ENCODE measurements at places on chromosomes 1 and 21.

GRCh38 chr1:147815503-147815902 is 55.1 kb upstream of the GJA5 start:
- no peak for DNase-seq

DNA sequence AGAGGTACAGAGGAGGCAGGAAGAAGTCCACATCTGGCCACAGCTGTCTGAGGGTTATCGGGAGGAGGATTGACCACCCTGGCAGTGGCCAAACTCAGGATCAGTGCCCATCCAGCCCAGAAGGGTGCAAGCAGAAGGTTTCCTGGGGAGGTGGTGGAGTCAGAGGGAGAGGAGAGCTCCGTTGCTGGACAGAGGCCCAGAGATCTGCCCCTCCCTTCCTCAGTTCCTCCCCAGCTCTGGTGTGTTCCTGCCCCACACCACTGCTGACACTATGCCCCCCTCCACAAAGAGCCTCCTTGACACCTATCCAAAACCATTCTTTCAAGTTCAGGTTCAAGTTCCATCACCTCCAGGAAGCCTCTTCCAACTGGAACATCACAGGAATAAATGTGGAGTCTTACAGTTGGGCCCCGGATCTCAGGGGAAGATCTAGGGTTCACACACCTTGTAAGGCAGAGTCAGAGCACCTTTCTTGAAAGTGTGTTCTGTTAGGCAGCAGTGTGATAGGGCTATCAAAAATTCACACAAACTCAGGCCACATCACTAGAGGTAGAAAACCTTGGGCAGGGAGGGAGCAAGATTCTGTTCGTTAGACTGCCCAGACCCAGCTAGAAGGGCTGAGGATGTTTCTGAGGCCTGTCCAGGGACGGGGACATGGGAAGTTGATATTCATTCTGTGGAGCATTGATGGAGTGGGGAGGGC is 7.4 kb downstream of the LDLRAD1 start:
- DNase-seq = no peak

DNA sequence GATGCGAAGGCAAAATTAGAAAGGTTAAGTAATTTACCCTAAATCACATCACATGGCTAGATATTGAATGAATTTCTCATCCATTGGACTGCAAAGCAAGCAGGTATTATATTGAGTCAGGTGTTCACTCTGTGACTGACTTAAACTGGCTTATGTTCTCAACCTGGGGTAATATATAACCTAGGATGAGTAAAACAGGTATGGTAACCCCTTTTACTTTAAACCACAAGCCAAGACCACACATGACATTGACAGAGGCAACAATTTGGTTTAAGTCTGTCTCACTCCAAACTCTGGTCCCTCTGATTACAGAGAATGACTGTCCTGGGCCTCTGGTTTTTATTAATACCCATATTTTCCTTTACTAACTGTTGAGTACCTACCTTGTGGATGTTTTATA is 33.3 kb downstream of the MAEL start:
- DNase-seq = no peak

GRCh38 chr1:61808968-61809367 is 66.7 kb downstream of the PATJ start:
- DNase-seq = no peak

GRCh38 chr1:98766255-98766654 is 104.7 kb downstream of the SNX7 start:
- DNase-seq = peak; percentile 11

GRCh38 chr1:204323887-204324286 is 35.8 kb downstream of the PLEKHA6 start:
- no peak for DNase-seq

DNA sequence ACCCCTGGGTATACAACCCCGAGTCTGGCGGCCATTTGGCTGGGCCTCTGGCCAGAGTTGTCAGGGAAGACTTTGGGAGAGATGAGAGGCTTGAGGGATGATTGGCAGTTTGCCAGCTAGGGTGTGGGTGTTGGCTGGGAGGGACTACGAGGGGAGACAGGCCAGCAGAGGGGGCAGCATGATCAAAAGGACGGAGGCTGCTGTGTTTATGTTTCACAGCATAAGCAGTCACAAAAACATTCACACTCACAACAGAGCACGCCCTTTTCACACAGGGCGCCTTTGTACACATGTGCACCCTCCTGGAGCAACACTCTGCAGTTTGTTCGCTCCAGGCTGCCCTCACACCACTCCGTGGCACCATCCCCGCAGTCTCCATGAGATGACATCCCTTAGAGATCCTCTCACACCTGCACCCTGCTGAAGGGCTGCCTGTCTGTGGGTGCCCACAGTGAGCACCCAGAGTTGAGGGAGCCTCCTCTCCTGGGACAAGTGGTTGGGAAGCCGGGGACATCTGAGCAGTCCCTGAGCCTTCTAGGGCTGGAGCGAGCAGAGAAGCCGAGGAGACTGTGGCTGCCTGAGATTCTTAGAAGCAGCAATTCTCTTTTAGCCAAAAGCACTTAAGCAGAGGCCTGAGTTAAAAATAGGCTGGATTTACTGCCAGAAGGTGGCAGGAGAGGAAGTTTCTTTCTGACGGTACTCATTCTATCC is 15.4 kb downstream of the EFNA3 start:
- DNase-seq = no peak

DNA sequence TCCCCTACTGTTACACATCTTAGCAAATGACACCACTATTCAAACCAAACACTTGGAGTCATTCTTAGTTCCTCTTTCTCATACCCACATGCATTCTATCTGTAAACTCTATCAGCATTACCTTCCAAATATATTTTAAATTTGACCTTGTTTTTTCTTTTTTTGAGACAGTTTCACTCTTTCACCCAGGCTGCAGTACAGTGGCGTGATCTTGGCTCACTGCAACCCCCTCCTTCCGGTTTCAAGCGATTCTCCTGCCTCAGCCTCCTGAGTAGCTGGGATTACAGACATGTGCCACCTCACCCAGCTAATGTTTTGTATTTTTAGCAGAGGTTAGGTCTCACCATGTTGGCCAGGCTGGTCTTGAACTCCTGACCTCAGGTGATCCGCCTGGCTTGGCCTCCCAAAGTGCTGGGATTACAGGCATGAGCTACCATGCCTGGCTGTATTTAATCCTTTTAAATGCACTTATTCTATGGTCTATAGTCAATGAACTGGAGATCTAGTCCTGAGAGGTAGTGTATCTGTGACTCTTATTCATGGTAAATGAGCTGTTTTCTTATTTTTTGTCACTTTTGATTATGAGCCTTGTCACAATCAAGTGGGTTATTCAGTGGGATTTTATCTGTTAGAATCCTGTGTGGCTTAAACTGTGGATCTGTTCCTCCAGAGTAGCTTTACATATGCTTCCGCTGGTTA is 73.1 kb downstream of the GATAD2B start:
- DNase-seq = peak; percentile 81

- DNase-seq = no peak
Measured at GRCh38 chr1:237012361-237012760, 8.1 kb upstream of the MT1HL1 start.

DNA sequence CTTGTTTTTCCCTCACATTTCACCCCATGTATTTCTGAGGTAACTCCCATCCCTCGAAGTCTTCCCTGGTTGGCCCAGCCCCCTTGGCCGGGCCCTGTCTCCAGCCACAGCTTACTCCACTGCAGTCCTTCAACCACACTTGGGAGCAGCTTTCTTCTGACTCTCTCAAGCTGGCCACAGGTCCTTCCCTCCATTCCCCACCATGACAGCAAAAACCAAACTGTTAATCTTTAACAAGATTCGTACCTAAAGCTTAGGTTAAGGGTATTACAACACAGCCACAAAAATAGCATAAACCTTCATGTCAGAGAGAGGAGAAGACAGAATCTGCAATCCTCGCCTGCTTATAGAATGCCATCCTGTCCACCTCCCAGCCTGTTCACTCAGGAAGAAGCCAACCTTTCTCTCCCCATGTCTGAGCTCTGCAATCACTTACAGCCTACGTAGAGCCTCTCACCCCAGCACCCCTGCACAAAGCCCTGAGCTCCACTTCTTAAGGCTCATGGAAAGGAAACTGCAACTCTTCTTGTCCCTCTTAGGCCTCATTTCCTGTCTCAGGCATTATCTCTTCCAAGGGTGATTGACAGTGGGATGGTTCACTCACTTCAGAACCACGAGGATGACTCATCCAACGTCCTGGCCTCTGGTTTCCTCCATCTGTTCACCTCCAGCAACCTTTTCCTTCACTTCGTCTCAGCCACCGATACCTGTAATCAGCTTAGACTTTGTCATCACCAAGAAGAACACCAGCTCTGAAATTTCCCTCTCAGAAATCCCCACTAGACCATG is 72.8 kb downstream of the CD2 start:
- no peak for DNase-seq

DNA sequence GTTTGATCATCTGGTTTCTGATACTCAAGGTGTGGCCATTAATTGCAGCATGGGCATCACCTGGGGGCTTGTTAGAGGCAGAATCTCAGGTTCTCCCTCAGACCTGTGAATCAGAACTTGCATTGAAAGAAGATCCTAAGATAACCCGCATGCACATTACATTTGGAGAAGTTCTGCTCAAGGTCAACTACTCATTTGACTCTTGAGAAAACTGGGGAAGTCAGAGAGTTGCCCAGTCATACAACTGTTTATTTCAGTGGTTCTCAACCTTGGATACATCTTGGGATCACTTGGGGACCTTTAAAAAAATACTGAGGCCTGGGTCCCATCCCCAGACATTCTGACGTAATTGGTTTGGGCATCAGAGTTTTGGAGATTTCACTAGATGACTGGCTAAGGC is 30.5 kb downstream of the CAMTA1 start:
- no peak for DNase-seq

DNA sequence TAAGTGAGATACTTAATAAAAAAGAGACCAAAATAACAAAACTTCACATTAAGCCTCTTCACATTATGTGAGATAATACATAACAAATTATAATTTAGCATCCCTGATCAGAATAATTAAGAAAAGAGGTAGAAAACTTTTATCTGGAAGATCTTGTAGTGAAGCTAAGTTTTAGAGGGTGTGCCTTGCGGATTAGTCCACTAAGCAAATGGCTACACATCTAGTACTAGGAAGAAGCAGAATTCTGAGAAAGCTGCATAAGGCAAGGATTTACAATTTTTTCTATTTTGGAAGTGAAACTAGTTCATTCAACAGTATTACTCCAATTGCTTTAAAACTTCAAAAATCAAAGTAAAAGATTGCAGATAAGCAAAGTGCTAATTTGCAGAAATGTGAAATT is 3.5 kb downstream of the YOD1 start:
- no peak for DNase-seq

- DNase-seq = no peak
Measured at GRCh38 chr1:18531503-18531845, 50.7 kb downstream of the KLHDC7A start.

DNA sequence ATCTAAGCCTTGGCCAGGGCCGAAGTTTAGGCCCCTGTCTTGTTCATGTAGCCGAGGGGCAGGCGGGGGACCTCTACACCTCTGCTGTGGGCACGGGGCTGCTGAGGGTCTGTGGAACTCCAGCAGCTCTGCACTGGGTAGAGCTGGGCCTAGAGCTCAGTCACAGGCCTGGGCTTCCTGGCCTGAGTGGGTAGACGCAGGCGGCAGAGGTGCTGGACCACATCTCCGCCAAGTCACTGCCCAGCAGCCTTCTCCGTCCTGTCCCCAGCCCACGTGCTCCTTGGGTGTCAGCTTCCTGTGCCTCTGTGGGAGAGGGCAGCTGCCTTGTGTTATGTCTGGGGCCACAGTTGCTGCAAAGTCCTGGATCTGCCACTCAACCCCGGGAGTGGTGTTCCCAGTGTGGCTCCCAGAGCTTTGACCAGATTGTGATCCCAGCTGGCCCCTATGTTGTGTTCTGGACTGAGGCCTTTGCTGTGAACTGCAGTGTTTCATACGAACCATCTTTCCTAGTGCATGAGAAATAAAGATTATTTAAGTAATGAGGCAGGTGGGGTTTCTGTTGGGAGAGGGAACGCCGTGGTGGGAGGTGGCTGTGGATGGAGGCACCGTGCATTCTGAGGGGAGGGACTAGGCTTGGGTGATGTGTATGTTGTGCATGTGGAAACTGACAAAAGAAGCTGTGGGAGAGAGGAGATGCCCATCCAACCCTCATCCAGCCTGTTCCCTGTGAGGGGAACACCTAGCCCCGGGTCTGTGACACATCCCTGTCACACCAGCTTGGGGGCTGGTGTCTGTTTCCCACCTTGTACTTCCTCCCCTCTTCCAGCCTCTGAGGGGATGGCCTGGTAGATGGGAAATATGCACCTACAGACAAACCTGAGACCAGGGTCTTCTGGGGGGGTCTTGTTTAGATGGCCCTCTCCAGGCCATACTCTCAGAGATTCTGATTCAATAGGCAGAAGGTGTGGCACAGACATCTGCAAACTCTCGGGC is 12.2 kb downstream of the AMPD2 start:
- DNase-seq = no peak

DNA sequence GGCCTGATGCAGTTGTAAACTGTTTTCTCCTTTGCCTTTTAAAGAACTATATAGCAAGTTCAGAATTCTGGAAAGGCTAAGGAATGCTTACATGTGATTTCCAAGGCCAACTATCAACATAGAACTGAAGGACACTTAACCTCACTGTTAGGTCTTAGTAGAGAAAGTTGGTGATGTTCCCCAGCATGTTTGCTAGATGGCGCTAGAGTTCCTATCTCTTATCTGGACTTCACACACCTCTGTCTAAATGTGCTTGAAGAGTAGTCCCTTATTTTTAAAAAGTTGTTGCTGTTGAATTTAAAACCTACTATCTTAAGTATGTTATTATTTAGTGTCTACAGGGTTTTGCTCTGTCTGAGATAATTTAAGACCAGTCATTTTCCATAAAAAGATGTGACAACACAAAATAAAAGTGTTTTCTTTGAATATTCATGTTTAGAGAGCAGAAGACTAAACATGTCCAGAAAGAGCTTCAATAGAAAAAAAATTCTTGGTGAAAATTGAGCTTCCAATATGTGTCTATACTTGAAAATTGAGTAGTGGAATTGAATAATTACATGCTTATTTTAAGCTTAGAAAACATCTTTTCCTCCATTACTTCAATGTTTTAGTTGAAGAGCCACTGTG is 237.3 kb downstream of the S1PR1 start:
- no peak for DNase-seq

DNA sequence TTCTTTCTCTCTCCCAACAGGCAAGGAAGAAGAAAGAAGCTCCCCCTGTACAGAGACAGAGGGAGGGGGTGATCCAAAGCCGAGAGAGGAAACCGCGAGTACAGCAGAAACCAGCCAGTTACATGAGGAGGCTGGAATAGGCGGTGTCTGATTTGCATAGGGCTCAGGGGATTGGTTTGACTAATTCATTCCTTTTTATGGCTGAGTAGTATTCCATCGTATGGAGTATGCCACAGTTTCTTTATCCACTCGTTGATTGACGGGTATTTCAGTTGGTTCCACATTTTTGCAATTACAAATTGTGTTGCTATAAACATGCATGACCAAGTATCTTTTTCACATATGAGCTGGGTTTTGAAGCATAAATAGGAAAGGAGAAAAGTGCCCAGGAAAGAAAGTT is 3.4 kb upstream of the GPX7 start:
- DNase-seq = no peak

DNA sequence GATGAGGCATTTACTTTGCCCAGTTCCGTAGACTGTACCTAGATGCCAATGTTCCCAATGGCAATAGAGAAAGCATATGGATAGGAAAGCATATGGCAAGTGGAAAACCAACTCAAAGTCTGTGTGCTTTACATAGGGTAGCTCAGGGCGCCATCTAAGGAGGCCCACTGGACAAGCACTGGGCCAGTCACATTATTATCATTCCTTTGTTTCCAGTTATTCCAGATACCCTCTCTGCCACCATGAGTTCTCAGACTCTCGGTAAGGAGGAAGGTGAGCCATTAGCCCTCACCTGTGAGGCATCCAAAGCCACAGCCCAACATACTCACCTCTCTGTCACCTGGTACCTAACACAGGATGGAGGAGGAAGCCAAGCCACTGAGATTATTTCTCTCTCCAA is 9.8 kb downstream of the CD101 start:
- DNase-seq = no peak

Data from SIG-M5 (cell line).